ENCODE measurements at places on chromosomes 5 and 9. TPM values are rescaled to one million over a fixed set of nuclear protein-coding genes. Genes with fewer than 3 reads are reported as not detected.

SPINK5 gene
- total RNA-seq: not detected

- peak; percentile 64 for DNase-seq
Observed at GRCh38 chr9:77433675-77434445, 214.3 kb downstream of the GNA14 start.

DNA sequence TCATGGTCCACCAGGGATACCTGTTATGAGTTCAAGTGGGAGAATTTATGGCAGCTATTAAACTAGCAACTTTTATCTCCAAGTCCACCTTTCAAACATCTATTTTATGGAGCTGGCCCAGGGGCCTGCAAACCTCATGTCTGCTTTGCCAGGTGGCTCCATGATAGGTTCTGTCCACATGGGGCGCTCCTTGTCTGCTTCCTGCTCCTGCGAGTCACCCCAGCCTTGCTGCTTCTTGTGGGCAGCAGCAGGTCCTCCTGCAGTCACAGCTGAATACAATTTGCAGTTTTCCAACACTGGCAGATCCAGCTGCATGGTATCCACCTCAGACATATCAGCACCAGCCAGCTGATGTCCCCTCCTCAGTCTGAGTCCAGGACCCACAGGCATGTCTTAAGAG is 39.6 kb upstream of the FRRS1L start:
- DNase-seq: no peak

DNA sequence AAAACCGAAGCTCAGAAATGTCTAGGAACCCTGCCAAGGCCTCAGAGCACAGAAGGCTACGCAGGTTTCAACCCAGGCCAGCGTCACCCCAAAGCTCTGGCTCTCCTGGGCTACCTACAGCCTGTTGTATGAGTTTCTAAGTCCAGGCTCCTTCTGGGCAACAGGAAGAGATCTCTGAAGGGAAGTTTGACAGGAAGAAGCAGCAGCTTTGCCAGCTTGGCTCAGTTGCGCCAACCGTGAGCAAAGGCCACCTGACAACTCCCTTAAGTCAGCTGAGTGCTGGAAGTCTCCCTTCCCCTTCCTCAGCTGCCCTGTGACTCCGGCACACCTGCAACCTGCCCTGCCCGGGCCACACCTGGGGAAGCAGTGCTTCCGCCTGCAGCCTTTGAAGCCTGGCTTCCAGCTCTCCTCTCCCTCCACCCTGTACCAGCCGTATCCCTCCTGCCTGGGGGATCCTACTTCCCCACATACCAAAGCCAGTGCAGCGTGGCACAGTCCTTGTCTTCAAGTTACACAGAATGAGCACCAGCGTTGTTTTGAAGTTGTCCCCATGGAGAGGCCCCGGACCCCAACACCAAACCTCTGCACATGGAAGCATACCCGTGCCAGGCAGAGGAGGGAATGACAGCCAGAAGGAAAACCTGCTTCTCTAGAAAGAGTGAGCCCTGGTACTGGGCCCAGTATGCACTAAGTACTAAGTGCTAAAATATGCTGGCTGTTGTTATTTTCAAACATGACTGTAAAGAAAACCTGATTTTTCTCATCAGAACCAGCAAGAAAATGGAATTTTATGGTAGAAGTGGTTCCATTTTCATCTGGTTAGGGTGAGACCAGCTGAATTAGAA is 36.5 kb downstream of the SHB start:
- peak; percentile 79 for DNase-seq

DNA sequence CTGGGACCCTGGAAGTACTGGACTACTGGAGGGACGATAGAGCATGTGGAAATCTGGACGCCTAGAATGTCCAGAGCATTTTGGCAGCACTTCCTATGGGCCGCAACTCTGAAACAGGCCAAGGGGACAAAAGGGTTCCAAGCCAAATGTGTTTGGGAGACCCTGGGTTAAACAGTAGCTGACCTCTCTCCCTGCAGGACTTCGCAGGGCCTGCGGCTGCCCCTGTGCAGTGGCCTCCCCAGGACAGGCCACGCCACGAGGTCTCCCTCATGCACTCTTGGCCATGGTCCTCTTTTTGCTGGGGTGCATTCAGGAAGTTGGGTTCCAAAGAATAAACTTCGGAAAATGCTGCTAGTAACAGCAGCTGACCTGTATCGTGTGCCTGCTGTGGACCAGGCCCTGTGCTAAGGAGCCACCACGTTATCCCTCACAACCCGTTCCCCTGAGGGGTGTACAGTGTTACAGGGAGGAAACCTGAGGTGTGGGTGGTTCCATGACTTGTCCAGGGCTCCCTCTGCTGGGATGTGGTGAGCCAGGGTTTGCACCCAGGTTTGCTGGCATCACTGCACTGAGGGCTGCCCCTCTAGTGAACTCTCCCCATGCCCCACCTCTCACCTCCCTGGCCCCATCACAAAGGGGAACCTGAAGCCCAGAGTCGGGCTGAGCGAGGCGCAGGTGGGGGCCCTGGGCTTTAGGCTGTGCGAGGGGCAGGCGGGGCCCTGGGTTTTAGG is 79.4 kb downstream of the AMBP start:
- DNase-seq: no peak

DNA sequence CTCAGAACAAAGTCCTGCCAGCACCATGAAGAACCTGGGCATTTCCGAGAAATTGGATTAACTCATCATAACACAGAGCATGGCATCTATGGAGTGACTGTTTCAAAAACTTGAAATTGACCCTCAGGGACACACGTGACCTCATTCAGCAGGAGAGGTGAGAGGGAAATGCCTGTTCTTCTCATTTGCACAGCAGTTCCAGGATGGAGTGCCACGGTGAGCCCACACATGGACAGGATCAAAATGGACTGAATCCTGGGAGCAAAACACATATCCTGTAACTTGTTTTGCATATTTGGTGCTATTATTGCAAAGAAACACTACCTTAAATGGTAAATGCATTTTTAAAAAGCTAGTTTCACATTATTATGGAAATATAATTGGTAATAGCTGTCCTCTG is 256.1 kb upstream of the IRX2 start:
- no peak for DNase-seq

GRCh38 chr9:34218446-34218845 is 39.6 kb downstream of the UBAP1 start:
- DNase-seq: no peak

ARRDC1 gene
- total RNA-seq: 77.5 TPM

- DNase-seq: peak; percentile 29
Observed at GRCh38 chr5:90161414-90161813, 248.1 kb downstream of the CETN3 start.

- no peak for DNase-seq
Observed at GRCh38 chr9:130254747-130255630, 10.6 kb upstream of the HMCN2 start.

- no peak for DNase-seq
Observed at GRCh38 chr9:100355561-100355960, 2.8 kb upstream of the TEX10 start.

SLC46A2 gene
- total RNA-seq: not detected

GRCh38 chr5:81768935-81769452 is 18.1 kb upstream of the SSBP2 start:
- DNase-seq: peak; percentile 87

GRCh38 chr9:75010570-75010969 is 17.5 kb downstream of the CARNMT1 start:
- no peak for DNase-seq

GRCh38 chr5:107378218-107378899 is 292.4 kb downstream of the EFNA5 start:
- peak; percentile 2 for DNase-seq

GRCh38 chr5:91228188-91228587 is 154.9 kb downstream of the ARRDC3 start:
- DNase-seq: no peak

DNA sequence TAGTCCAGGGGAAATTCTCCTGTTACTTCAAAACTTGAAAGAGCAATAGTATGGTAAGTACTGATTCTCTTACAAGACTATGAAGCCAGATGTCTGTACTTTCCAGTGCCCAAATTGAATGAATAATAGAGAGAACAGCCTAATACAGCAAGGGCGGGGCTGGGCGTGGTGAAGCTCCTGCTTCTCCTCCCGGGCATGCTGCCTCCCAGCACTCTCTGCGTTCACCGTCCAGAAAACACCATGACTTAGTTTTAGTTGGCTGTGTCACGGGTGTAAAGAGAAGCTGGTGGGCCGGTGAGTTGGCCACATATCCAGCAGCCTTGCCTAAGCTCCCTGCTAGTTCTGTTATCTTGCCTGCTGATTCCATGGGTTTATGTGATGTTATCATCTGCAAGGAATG is 40.7 kb upstream of the ADAMTS2 start:
- no peak for DNase-seq

- DNase-seq: no peak
Observed at GRCh38 chr5:6829150-6829784, 116.0 kb downstream of the TENT4A start.
